ENCODE measurements at places on chromosomes 4 and X.

- DNase-seq, result no peak
Measured at GRCh38 chr4:110190249-110190648, 8.2 kb downstream of the ELOVL6 start.

DNA sequence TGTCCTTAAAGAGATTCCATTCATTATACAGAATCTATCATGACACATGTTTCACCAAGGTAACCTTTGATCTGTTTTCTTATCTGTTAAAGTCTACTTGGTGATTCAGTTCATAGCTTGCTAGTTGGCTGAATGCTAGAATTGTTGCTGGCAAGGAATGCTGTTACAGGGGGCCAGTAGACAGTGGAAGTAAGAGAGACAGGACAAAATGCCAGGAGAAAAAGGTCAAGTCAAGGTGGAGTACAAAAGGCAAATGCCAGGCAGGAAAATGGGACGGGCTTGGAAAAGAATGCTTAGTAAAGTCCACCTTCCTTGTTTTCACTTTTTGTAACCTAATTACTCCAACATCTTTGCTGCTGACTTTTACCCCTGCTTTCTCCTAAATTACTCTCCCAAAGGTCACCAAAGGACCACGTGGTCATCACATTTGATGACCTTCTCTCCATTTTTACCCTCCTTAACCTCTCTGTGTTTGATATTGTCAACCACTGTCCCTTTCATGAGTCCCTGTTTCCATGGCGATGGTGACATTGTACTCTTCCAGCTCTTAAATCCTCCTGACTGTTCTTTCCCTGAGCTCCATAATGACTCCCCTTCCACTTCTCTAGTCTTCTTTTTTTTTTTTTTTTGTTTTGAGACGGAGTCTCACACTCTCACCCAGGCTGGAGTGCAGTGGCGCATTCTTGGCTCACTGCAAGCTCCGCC is 24.5 kb upstream of the TAPT1 start:
- no peak for DNase-seq

DNA sequence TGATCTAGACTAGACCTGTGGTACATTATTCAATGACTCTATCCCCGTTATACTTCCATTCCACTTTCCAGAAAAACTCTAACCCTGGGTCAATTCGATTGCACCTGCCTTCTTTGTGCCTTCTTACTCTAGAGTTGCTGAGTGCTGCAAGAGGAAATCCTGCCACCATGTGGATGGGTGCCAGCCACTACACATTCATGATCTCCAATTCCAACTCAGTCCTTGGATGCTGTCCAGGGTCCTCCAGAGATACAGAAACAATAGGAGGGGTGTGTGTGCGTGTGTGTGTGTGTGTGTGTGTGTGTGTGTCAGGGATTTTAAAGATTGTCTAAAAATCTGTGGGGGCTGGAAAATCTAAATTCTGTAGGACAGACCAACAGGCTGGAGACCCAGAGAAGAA is 42.9 kb upstream of the INTS6L start:
- DNase-seq, result peak; percentile 12

- DNase-seq, result no peak
Measured at GRCh38 chrX:109840585-109840984, 107.5 kb upstream of the ACSL4 start.

GRCh38 chr4:26239801-26240200 is 81.0 kb upstream of the RBPJ start:
- DNase-seq, result no peak

DNA sequence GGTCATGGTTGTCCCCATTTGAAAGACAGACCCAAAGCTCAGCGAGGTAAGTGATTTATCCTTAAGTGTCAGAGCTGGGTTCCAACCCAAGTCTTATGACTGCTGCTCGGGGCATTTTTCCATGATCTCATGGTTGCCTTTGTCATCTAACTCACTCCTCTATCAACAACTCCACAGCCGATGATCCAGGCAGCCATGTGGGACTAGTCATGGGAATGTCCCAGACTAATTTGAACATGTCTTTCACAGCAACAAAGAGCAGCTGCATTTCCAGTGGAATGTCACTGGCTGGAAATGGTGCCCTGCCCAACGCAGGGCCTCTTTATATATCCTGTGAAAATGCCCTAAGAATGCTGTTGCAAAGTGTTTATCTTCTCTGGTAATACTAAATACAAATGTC is 284.8 kb upstream of the PPARGC1A start:
- no peak for DNase-seq

All from activated T-cell treated with anti-CD3 and anti-CD28 coated beads for 1 hour (primary cell).